Stimulated activated CD8-positive, alpha-beta memory T cell treated with anti-CD3 and anti-CD28 coated beads, Interleukin-4, amount 100 ng/mL, for 24 hours (primary cell): ENCODE measurements at places on chromosomes 1 and 21.

- DNase-seq = no peak
Measured at GRCh38 chr1:157932069-157932468, 61.4 kb upstream of the KIRREL1 start.

DNA sequence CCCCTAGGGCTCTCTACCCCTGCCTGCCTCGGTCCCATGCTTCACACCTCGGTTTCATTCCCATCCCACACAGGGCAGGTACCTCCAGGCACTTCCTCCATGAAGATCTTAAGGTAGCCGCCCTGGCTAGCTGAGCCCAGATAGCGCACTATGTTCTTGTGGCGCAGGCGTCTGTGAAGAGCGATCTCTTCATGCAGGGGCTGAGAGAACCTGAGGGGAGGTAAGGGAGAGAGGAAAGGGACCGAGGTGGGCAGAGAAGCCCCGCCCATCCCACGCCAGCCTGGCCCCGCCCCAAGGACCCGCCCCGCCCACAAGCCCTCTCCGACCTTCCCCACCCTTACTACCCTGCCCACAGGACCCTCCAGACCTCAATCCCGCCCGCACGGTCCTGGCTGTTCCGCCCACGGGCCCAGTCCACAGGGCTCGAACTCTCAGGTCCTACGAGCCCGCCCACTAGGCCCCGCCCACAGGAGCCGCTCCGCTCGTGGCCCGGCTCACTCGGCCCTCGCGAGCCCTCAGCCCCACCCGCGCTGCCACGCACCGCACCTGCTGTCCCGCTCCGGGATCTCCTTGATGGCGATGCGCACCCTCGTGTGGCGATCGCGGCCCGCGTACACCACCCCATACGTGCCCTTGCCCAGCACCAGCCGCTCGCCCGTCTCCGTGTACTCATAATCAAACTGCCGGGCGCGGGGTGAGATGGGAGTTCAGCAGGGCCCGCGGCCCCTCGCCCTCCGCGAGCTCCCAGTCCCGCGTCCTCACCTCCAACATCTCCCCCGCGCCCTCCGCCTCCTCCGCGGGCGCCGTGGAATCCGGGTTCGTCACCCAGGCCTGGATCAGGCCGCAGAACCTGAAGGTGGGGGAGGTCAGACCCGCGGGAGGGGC is 6.4 kb downstream of the MAP3K6 start:
- no peak for DNase-seq

- DNase-seq = no peak
Measured at GRCh38 chr1:81125672-81126071, 675.1 kb upstream of the ADGRL2 start.

DNA sequence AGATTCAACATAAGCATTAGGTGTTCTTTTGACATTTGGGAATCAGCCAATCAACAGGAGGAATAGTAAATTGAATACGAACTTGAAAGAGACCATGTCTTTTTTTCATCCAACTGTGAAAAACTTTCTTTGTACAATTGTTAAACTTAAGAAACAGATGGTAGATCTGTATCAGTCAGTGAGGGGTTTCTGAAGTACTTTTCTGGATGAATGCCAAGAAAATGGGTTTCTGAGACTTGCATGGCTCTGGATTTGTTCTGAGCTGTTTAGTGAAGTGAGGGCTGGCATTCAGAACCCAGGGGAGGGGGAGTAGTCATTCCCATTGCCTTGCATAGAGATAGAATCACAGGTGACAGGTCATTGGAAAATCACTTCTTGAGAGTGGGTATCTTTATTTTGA is 37.4 kb downstream of the PTPRC start:
- DNase-seq = no peak

DNA sequence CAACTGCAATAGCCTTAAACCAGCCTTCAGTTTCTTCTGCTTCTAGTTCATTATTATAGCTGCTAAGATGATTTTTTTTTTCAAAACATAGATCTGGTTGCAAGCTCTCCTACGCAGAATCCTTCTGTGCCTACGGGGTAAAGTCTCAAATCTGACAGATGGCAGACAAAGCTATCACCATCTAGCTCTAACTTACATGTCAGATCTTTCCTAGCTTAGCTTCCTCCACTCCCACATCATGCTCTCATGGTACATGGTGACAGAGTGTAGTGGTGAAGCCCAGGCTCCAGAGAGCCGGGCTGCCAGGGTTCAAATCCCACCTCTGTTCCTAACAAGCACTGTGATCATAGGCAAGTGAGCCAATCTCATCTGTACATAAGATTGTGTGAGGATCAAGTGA is 24.2 kb upstream of the GUCA2B start:
- no peak for DNase-seq

DNA sequence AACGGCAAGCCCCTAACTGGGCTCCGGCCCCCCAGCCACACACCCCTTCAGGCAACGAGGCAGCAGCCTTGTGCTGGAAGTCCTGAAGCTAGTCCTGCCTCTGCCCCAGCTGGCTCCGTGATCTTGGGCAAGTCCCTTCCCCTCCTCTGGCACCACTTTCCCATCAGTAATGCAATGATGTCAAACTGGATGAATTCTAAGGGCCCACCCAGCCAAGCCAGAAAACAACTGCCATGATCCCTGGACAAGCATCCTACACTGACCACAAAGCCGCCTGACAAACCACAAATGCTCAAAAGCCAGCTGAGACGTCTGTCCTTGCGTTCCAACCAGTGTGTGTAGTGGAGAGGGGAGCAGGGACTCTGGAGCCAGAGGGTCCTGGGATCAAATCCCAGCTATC is 26.8 kb downstream of the IFFO2 start:
- DNase-seq = no peak

DNA sequence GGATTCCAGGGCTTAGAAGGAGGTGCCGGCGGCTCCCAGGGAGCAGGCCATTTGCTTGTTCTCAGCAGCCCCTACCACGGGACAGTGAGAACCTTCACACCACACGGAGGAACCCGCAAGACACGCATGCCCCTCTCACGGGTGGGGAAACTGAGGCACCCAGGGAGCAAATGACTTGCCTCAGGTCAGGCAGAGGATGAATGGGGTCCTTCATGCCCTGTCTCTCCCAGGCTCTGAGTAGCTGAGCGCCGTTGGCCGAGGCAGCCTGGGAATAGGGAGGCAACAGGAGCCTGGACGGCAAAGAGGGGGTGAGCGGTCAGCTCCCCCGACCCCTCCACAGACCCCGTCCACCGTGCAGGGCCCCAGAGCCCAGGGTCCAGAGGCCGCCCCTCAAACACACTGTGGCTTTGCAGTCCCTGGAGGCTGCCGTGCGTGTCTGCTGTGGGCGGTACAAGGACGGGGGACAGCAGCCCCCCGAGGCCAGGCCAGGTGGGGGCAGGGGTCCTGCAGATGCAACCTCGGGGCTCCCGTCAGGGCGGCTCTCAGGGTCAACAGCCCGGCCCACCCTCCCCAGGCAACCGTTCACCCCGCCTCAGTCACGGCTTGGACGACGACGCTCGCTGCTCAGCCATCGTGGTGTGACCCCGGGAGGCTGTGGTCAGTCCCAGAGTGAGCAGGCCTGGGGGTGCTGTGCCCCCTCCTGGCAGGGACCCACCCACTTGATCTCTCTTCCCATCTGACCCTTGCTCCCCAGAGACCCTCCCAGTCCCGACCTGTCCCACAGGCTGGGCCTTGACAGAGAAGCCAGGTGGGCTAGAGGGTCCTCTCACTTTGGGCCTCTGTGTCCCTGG is 15.8 kb upstream of the COL6A2 start:
- DNase-seq = no peak

DNA sequence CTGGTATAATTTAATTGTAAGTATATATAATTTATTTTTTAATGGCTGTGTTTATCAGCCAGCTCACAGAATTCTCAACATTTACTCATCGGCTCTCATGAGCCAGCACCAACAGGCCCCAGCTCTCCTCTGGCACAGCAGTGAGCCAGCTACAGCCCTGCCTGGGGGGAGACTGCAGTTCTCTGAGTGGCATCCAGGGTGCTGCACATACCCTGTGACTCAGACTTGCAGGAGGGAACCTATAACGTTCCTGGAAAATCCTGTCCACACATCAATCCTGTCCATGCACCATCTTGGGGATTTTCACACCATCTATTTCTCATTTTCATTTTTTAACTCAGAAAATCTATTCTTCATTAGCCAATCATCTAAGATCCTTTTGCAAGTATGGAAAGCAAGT is 36.5 kb downstream of the FHAD1 start:
- DNase-seq = no peak

DNA sequence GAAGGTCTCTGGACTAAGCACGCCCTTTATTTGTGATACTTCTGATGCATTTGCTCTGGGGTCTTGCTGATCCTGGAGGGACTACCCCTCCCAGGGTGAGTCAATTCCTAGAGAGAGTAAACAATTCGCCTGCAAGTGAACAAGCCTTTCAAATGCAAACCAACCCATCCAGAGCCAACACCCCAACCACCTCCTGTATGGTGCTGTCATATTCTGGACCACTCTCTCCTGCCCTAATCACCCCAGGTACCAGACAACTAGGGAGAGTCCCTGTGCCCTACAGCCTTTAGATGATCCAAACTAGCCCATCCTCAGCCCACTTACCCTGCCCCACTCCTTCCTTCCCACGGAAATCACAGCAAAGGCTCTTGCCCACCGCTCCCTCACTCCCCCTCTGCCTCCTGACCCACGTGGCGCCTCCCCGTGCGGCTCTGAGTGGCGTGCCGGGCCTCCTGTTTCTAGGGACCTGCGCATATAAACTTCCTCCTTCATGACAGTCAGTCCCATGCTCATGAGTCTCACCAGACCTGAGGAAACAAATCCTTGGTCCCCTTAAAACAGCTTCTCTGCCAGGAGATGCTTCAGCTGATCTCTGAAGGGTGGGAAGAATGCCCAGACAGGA is 37.2 kb downstream of the ACTA1 start:
- no peak for DNase-seq

- DNase-seq = no peak
Measured at GRCh38 chr1:165525708-165526107, 18.1 kb upstream of the LRRC52 start.

- DNase-seq = no peak
Measured at GRCh38 chr1:39346872-39347271, 142.4 kb downstream of the MACF1 start.

DNA sequence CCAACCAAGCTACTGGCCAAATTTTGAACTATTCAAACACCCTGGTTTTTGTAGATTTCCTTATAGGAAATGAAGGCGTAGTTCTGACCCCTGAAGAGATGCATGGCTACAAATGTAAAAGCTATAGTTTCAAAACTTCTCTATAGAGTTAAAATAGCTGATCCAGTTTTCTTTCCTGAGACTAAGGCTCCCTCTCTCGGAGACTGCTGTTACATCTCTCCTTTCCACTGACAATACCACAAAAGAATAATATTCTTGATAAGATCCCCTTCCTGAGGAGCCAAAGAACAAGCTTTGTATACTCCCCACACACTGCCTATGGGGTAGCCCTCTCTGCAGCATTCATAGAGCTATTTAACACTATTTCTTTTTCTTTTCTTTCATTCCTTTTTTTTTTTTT is 6.7 kb upstream of the CFAP126 start:
- DNase-seq = no peak
